NAMALWA (cell line): ENCODE measurements at places on chromosomes 7 and 10.

DNA sequence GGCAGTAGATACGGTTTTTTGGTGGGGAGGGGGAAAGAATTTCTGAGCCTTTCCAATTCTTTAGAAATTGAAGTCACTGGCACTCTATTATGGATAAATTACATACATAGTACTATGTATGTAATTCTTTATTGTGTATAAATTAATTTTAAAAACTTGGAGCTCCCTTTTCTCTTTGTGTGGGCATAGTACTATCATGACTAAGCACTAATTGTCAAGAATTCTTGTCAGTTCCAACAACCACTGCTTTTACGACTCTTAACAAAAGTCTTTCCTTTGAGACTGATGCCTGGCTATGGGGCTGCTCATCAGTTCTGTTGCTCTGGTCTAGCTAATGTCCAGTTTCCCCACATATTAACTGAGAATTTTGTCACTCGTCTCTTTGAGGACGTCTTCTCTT is 365.3 kb upstream of the RNF32 start:
- no peak for DNase-seq

- no peak for DNase-seq
These were observed 134.2 kb upstream of the AKR1E2 start for GRCh38 chr10:4691776-4692175.

DNA sequence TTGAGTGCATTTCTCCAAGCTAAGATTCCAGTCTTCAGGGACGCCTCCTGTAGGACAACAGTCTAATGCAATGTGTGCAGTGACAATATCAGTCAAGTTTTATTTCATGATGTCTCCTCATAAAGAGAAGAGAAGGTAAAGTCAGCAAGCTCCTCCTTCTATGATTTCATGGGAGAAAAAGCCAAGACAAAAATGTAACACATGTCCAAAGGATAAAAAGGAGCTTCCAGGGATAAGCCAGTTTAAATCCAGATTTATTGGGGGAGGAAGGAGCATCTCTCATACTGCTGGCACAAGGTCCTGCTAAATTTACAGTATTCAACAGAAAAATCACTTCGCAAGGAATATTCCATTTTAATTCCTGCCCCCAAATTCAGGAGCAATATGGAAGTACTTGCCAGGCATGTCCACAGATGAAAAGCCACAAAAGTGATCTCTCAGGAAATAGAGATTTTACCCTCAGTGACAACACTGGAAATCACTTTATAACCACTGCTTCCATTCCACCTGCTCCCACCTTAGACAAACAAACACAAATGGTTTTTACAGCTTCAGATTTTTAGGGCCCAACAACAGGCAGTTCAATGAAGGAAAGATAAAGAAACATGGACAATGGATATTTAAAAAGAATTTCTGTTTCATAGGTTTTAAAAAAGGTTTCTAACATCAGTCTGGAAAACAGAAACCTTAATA is 677.5 kb upstream of the C7orf33 start:
- no peak for DNase-seq

DNA sequence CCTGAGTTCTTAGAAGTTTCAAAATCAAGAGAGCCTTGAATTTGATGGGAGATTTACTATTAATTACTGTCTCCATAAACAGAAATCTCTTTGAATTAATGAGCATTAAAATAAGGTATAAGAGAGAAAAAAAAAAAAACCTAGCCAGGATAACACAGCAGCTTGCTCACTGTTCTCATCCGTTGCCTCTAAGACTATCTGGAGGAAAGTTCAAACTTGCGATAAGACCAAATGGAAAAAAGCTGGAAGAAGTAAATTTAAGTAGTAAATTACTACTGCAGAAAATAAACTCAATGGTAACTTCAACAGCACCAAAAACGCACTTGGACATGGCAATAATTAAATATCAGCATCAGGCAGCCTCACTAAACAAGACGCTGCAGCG is 36.7 kb downstream of the GNA12 start:
- no peak for DNase-seq

DNA sequence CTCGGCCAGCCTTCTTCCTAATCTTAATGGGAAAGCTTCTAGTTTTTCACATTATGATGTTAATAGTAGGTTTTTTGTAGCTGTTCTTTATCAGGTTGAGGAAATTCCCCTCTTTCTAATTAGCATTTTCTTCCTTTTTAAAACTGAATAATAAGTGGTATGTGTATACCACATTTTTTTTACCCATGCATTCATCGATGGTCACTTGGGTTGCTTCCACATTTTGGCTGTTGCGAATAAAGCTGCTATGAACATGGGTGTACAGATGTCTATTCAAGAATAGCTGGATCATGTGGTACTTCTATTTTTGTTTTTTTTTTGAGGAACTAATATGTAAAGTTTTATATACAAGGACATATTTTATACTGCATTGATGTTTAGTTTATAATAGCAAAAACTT is 44.3 kb downstream of the NRF1 start:
- DNase-seq = no peak

- DNase-seq = no peak
These were observed 72.4 kb upstream of the PDE1C start for GRCh38 chr7:32142649-32143048.

DNA sequence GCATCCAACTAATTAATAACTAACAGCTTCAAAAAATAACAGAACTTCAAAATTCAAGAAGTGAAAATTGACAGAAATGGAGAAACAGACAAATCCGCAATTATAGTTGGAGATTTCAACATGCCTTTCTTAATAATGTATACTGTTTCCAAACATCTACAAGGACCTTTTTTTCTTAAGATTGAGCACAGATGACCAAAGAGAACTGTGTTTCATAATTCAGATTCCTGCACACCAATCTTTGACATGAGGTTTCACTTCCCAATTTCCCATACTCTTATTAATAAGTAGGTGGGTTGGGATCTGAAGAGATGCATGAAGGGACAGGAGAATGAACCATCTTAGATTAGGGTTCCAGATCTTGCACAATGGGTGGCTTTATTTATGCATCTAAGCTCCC is 24.9 kb upstream of the GIMAP7 start:
- DNase-seq = no peak

DNA sequence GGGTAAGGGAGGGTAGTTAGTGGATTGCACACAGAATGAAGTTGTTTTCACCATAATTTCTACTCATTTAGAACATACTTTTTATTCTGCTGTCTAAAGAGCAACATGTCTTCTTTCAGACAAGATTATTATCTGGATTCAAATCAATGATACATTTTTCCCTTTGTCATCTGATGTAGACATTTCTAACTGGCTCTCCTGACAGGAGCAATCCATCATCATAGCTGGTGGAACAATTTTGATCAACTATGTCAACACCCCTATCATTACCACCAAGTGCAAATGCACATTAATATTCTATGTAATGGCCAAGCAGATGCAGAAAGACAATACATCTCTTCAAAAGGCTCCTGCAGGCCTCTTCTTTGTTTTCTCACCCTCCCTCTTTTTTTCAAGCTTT is 672.9 kb upstream of the LRRTM3 start:
- no peak for DNase-seq

- DNase-seq = peak; percentile 27
These were observed 6.9 kb downstream of the MTG1 start for GRCh38 chr10:133400624-133401424.

GRCh38 chr10:105024184-105024583 is 383.1 kb downstream of the SORCS3 start:
- no peak for DNase-seq

DNA sequence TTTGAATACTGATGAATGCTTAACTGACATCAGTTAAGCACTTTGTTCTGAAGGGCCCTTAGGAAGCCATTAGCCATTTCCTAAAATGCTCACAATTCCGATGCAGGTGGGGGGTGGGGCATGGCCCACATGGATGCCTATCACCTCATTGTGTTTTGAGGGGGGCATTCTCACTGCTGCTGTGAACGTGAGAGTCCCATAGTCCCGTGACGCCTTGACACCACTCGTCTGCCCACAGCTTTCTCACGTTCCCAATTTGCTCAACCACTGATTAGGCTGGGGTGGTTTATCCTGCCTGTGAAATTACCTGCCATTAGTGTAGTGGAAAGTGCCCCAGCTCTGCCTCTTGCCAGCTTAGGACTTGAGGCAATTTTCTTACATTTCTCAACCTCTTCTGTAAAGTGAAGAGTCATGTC is 31.9 kb downstream of the DUSP5 start:
- no peak for DNase-seq

GRCh38 chr7:5363729-5364128 is 59.9 kb downstream of the TNRC18 start:
- no peak for DNase-seq

- DNase-seq = no peak
These were observed 74.5 kb upstream of the VKORC1L1 start for GRCh38 chr7:65798111-65799075.

DNA sequence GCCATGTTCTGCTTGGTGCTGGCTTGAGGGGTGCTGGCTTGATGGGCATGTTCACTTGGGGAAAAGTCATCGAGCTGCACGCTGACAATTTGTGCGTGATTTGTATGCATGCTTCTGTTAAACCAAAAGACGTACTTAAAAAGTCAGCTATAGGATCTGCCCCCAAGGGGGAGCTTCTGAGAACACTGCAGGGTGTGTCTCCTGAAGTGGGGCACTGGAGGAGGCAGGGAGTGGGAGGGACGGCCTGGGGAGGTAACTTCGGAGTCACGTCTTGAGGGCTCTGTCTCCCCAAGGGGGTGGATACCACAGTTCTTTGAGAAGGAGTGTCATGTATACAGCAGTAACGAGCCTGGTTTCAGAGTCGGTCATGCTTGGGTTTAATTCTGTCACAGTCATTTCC is 406.5 kb downstream of the PLXNA4 start:
- DNase-seq = no peak

DNA sequence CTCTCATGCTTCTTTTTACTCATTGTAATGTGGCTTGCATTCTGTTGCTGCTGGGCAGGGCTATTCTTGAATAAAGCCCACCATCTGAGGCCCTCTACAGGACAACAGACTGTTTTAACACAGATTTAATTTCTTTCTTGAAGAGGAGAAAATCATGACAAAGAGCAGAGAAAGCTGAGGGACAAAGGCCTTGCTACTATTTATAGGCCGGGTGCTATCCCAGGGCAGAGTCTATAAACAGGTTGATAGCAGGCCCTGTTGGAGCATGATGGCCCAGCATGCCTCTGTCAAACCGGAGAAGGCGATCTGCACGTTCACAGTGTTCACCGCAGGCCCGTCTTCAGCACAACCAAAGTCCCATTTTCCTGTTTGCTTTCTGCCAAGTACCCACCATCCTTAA is 3.0 kb downstream of the VIPR2 start:
- DNase-seq = no peak

GRCh38 chr7:37675749-37676148 is 7.8 kb upstream of the GPR141 start:
- DNase-seq = no peak

GRCh38 chr10:44960088-44960460 is 472 bp downstream of the RASSF4 start:
- no peak for DNase-seq

GRCh38 chr10:18759575-18759974 is 100.3 kb downstream of the ARL5B start:
- DNase-seq = no peak

DNA sequence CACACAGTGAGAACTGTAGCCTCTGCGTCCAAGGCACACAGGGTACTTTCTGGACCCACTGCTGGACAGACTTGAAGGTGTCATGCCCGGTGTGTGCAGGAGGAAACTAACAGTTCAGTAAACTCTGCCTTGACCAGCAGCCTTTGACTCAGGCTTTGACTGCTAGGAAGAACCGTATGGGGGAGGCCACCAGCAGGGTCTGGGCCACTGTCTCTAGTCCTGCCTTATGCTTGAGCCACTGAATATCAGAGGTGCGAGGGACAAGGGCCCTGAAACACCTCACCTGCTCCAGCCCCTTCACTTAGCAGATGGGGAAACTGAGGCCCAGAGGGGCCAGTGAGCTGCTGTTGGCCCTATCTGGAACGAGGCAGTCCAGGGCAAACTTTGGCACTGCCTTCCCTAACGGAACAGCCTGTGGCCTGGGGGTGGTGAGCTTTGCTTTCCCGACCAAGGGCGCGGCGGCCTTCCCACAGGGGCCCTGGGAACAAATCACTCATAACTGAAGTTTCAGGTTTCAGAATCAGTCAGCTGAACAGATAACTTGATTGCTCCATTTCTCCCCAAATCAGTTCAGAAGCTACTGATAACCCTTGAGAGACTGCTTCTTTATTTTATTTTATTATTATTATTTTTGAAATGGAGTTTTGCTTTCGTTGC is 130.0 kb downstream of the FAM53B start:
- no peak for DNase-seq

DNA sequence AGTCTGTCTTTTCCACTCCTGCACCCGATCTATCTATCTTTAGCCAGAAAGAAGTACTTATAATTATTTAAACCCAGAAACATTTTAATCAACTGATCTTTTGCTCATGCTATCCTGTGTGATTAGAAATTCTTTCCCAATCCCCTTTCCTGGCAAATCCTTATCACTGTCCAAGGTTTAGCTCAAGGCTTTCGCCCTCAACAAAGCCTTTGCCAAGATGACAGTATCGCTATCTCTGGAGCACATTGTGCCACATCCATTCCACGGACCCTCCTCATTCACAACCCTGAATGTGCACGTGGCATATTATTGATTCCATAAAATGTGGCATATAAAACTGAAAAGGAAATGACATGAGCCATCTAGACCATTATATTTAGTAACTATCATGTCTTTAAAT is 71.3 kb downstream of the PTN start:
- no peak for DNase-seq

DNA sequence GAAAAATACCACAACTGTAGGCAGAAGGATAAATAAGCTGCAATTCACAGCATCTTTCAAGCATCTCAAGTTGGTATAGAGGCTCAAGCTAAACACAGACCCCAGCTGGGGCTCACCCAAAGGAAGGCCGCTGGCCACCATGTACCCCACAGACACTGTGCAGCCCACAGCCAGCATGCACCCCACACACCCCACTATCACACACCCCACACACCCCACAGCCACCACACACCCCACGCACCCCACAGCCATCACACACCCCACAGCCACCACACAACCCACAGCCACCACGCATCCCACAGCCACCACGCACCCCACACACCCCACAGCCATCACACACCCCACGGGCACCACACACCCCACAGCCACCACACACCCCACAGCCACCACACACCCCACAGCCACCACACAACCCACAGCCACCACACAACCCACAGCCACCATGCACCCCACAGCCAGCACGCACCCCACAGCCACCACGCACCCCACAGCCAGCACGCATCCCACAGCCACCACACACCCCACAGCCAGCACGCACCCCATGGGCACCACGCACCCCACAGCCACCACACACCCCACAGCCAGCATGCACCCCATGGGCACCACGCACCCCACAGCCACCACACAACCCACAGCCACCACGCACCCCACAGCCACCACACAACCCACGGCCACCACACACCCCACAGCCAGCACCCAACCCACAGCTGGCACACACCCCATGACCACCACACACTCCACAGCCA is 214.7 kb downstream of the DNAJB6 start:
- no peak for DNase-seq

DNA sequence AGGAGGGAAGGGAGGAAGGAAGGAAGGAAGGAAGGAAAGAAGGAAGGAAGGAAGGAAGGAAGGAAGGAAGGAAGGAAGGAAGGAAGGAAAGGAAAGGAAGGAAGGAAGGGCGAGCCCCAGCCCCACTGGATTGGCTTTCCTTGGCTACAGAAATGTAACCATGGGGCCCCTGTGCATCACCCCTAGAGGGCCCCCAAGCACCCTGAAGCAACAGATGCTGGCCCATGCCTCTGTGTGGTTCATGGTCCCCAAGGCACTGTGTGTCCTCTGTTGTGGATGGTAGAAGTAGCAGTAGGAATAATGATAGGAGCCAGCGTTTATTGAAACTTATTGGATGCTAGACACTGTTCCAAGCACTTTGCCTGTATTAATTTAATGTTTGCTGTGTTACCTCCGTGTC is 116.6 kb upstream of the MACROH2A2 start:
- DNase-seq = peak; percentile 58

GRCh38 chr10:101222683-101223273 is 6.5 kb downstream of the LBX1 start:
- no peak for DNase-seq
